Activated CD4-positive, alpha-beta T cell treated with anti-CD3 and anti-CD28 coated beads for 36 hours (primary cell): ENCODE measurements at places on chromosomes 7 and 10. TPM values are rescaled to one million over a fixed set of nuclear protein-coding genes. Genes with fewer than 3 reads are reported as not detected.

GRCh38 chr10:48500771-48501170 is 104.1 kb downstream of the ARHGAP22 start:
- no peak for DNase-seq

Gene DCLRE1A
- total RNA-seq = 12.5 TPM

GRCh38 chr10:103114876-103115275 is 78.2 kb downstream of the NT5C2 start:
- DNase-seq = no peak

Gene SUFU
- total RNA-seq = 8.4 TPM

GRCh38 chr7:155097338-155097737 is 27.2 kb downstream of the HTR5A start:
- DNase-seq = no peak

- DNase-seq = no peak
Observed at GRCh38 chr7:26863518-26864308, 677 bp downstream of the SKAP2 start.

- peak; percentile 42 for DNase-seq
Observed at GRCh38 chr7:130649004-130649790, 19.4 kb downstream of the COPG2 start.

DNA sequence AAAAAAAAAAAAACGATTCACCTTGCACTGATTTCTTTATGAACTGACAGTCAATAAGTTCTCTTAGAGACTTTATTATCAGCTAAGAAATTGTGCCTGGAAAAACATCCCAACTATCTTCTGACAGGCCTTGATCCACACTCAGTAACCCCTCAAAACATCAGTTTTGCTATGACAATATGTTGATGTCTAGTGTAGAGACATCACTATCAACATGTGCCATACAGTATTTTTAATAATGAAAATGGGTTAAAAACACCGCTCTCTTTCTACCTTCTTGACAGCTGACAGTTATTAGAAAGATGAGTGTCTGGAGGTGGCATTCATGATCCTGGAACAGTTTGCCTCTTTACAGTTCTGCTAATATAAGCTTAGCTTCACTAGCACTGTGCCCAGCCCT is 175.8 kb upstream of the TMEM229A start:
- DNase-seq = no peak

Gene ABCB4
- total RNA-seq = not detected

- DNase-seq = no peak
Observed at GRCh38 chr7:2376351-2377154, 21.9 kb downstream of the EIF3B start.

Gene LRRN3
- total RNA-seq = 8.0 TPM

DNA sequence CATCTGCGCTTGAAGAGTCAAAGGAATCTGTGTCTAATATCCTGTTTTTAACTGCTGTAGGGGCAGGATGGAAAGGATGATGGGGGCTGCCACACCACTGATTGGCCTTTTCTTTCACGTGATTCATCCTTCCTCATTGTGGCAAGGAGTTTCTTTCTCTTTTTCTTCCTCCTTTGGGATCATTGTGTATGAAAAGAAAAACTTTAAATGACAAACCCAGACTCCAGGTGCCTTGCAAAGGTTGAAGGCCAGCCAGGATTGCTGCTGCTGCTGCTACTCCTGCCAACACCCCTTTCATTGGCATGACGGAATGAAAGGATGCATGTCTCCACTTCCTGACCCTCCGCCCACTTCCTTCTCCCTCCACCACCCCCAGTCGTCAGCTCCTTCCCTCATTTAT is 6.5 kb upstream of the OIT3 start:
- DNase-seq = peak; percentile 13
